ENCODE measurements at places on chromosomes 11 and 22. TPM values are rescaled to one million over a fixed set of nuclear protein-coding genes. Genes with fewer than 3 reads are reported as not detected.

Gene CRYBA4
- total RNA-seq = not detected

Gene KRTAP5-1
- not detected for total RNA-seq

Gene LMNTD2
- total RNA-seq = 4.6 TPM

DNA sequence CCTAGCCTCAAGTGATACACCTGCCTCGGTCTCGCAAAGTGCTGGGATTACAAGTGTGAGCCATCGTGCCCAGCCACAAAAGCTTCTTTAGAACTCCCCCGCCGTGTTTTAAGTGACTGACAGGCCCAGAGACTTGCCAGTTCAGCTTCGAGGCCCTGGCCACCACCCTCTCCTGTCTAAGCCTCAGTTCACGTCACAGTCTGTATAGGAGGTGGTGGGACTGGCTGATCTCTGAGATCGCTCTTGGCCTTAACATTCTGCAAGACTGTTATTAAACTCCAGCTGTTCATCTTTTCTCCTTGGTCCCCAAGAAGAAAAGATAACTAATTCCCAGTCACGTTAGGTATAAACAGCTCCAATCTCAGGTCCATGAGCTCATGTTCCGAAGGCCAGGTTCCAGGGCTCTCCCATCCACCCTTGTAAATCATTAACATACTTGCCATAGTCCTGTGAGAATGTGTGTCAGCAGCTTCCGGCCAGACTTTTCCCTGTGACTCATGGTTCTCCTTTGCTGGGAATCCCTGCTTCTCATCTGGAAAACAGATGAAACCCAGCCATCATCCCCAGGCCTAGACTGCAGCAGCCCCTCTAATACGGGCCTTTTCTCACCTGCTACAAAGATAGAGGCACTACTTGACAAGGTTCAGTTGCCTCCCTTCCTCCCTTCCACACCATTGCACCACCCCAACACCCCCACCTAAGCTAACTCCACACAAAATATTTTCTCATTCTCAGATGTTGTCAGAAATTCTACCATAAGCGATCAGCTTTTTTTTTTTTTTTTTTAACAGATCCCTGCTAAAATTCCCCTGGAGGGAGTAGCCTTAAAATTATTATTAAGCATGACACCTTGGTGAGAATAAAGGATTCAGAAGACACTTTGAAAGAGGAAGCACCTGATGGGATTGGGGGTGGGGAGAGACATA lies 5.6 kb upstream of the KIAA0930 start:
- H3K4me1 ChIP-seq = peaks cover 16% of the 10 kb centered on the region
- DNase-seq = no peak
- no peaks in the 10 kb centered on the region for H3K27me3 ChIP-seq
- H3K4me3 ChIP-seq = no peak overlapping the region

GRCh38 chr22:26673486-26673885 lies 16.1 kb downstream of the MIAT start:
- peak overlapping the region; percentile 100 for H3K27ac ChIP-seq
- no peak for DNase-seq
- no peaks in the 10 kb centered on the region for H3K27me3 ChIP-seq
- peaks cover 7% of the 10 kb centered on the region for H3K36me3 ChIP-seq
- H3K4me3 ChIP-seq = peak overlapping the region; percentile 91

DNA sequence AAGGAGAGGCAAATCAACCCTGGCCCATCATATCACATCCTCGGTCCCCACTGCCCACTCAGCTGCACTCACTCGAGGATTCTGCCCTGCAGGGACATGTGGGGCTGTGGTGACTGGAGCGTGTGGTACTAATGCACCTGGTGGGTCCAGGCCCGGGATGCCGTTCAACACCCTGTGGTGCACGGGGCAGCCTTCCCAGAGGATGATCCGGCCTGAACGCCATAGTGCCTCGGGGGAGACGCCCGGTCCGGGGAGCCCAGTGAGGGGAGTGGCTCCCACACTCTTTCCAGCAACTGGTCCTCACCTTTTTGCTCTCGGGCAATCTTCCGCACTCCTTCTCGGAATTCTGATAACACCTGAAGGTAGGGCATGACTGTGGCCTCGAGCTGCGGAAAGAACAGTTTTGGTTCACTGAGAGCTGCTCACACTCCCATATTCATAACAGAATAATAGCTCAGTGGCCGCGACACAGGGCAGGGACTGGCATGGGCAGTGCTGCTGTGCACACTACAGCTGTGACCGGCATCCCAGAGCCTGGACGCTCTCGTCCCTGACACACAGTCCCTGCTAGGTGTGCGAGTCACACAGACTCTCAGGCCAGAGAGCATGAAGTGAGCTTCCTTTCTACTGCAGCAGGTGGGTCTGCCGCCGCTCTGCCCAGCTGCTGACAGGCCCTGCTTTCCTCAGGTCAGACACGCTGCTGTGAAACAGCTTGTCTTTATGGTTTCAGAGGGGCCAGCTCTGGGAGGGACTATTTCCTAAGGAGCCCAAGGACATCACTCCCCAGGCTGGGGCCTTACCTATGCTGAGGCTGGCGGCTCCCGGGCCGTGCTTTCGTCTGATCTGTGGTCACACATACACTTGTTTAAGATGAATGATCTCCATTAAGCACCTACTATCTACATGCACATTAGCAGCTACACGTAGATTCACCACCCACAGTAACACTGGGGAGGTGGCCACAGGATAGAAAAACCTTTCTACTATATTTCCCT lies 20.1 kb upstream of the NAP1L4 start:
- H3K27ac ChIP-seq = no peak overlapping the region
- H3K4me1 ChIP-seq = peaks cover 15% of the 10 kb centered on the region
- H3K27me3 ChIP-seq = no peaks in the 10 kb centered on the region
- no peak for DNase-seq
- H3K36me3 ChIP-seq = peaks cover 26% of the 10 kb centered on the region

- H3K27me3 ChIP-seq = no peaks in the 10 kb centered on the region
- DNase-seq = no peak
- H3K36me3 ChIP-seq = no peaks in the 10 kb centered on the region
- no peak overlapping the region for H3K4me3 ChIP-seq
Observed at GRCh38 chr22:19809741-19810140, 44.9 kb downstream of the GNB1L start.

- H3K36me3 ChIP-seq = no peaks in the 10 kb centered on the region
- DNase-seq = no peak
- no peaks in the 10 kb centered on the region for H3K27me3 ChIP-seq
- no peak overlapping the region for H3K27ac ChIP-seq
- no peaks in the 10 kb centered on the region for H3K4me1 ChIP-seq
Observed at GRCh38 chr22:49519117-49519737, 308.4 kb downstream of the BRD1 start.

DNA sequence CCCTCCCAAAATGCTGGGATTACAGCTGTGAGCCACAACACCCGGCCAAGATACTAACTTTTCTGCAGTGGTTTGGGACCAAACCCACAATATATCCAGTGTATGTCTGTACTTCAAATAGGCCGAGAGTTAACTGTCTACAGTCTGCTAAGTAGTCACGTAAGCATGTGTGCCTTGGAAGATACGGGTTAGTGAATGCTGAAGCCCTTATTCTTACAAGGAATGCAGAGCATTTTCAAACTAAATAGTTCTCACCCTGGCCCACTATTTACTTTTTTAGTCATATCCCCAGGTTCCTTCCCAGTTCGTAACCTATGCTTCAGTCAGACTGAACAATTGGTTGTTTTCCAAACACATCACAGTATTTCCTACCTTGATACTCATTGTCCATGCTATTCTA lies 176.0 kb downstream of the WNT11 start:
- no peak overlapping the region for H3K27ac ChIP-seq
- no peak overlapping the region for H3K4me3 ChIP-seq
- H3K36me3 ChIP-seq = no peaks in the 10 kb centered on the region
- no peaks in the 10 kb centered on the region for H3K27me3 ChIP-seq
- H3K4me1 ChIP-seq = no peaks in the 10 kb centered on the region

DNA sequence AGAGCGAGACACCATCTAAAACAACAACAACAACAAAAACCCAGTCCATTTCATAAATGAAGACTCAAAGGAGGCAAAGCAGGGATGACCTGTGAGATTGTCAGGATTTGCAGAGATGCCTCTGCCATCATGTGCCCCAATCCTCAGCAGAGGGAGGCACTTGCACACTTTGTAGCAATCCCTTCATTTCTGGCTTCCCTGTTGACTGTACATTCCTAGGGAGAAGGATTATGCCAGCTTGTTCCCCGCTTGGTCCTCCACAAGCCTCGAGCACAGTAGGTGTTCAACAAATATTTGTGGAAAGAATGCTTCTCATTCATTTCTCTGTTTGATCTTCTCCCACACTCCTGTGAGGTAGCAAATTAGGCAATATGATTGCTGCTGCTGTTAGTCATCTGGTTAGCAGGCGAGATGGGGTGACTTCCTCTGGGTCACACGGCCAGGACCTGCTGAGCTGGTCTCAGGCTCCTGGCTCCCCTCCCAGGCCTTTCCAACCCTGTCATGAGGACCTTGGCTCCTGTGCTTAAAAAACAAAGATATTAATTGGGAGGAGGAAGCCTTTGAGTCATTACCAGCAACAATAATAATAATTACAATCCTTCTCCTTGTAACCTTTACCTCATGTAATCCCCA lies 34.1 kb downstream of the LIF start:
- H3K36me3 ChIP-seq = no peaks in the 10 kb centered on the region
- H3K4me3 ChIP-seq = no peak overlapping the region
- H3K4me1 ChIP-seq = peaks cover 61% of the 10 kb centered on the region
- no peak for DNase-seq
- peak overlapping the region; percentile 49 for H3K27ac ChIP-seq

- peaks cover 39% of the 10 kb centered on the region for H3K4me1 ChIP-seq
- peak overlapping the region; percentile 87 for H3K27ac ChIP-seq
- no peaks in the 10 kb centered on the region for H3K36me3 ChIP-seq
- no peak overlapping the region for H3K4me3 ChIP-seq
- no peak for DNase-seq
Observed at GRCh38 chr22:47030143-47030661, 267.8 kb downstream of the TBC1D22A start.

DNA sequence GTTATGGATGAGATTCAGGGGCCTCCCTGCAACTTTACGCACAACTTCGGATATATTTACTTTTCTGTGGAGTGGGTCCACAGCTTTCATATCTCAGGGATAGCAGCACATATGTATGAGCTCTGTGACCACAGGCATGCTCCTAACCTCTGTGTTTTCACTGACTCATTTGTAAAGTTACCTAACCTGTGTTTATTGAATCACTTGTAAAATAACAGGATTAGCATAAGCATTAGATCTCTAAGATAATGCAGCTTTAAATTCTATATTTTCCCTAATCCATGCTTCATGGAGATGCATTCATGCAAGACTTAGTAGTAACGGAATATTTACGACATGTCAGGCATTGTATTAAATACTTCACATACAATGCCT lies 47.9 kb upstream of the DDI1 start:
- no peaks in the 10 kb centered on the region for H3K36me3 ChIP-seq
- no peak overlapping the region for H3K27ac ChIP-seq
- no peaks in the 10 kb centered on the region for H3K27me3 ChIP-seq
- peaks cover 4% of the 10 kb centered on the region for H3K4me1 ChIP-seq

- no peak for DNase-seq
- no peak overlapping the region for H3K27ac ChIP-seq
- no peaks in the 10 kb centered on the region for H3K27me3 ChIP-seq
Observed at GRCh38 chr11:8357505-8357888, 93.8 kb upstream of the LMO1 start.

GRCh38 chr11:65661599-65662246 lies 993 bp downstream of the RELA start:
- H3K27me3 ChIP-seq = no peaks in the 10 kb centered on the region
- H3K27ac ChIP-seq = peak overlapping the region; percentile 96
- H3K4me3 ChIP-seq = peak overlapping the region; percentile 90
- peaks cover 50% of the 10 kb centered on the region for H3K4me1 ChIP-seq
- no peak for DNase-seq

- H3K4me1 ChIP-seq = no peaks in the 10 kb centered on the region
- H3K27ac ChIP-seq = no peak within 1 kb of the TSS
- H3K36me3 ChIP-seq = no peaks in the 10 kb centered on the region
- no peak for DNase-seq
Observed at GRCh38 chr11:116829525-116830183, at the start of gene APOC3. TSS of gene APOC3 (plus strand) at chr11:116829907. CDS start at chr11:116830583, 676 bp downstream.

DNA sequence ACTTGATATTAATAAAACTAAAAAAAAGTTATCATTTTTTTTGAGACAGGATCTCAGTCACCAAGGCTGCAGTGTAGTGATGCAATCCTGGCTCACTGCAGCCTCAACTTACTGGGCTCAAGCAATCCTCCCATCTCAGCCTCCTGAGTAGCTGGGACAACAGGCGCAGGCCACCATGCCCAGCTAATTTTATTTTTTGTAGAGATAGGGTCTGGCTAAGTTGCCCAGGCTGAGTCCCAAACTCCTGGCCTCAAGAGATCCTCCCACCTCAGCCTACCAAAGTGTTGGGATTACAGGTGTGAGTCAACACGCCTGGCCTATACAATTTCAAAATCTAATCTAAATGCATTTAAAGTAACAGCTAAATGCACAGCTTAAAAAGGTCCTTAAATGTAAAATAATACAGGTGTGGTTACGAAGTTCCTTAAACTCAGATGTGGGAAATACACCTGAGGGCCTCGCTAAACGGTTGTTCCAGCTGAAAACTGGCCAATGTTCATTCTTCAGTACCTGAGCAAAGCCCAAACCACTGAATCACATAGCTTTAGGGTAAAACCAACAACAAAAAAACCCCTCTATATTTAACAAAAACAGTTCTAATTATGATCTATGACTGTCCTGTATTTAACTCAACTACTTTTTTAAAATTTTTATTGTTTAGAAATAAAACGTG lies 11.8 kb downstream of the NAP1L4 start:
- H3K27ac ChIP-seq = no peak overlapping the region
- no peaks in the 10 kb centered on the region for H3K27me3 ChIP-seq
- peaks cover 13% of the 10 kb centered on the region for H3K36me3 ChIP-seq
- DNase-seq = no peak
- no peak overlapping the region for H3K4me3 ChIP-seq
- peaks cover 22% of the 10 kb centered on the region for H3K4me1 ChIP-seq

DNA sequence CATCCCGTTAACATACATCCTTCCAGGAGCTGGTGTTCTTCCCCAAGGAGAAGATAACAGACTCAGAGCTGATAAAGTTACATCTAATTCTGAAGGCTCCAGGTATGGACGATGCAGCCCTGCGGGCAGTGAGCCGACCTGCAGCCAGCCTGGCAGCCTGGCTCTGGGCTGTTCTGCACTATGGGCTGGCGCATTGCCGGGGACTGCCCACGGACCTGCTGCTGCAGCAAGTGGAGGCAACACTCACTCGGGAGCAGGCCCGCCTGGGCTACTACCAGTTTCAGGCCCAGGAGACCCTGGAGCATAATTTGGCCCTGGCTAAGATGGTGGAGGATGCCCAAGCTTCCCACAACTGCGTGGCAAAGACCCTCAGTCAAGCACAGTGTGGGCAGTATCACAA lies 39.7 kb downstream of the RRP8 start:
- DNase-seq = no peak
- peaks cover 13% of the 10 kb centered on the region for H3K4me1 ChIP-seq
- no peak overlapping the region for H3K4me3 ChIP-seq
- no peaks in the 10 kb centered on the region for H3K27me3 ChIP-seq
